Testis (tissue), 5 donors: ENCODE measurements at places on chromosomes 3 and 15. TPM values are rescaled to one million over a fixed set of nuclear protein-coding genes. Genes with fewer than 3 reads are reported as not detected.

DNA sequence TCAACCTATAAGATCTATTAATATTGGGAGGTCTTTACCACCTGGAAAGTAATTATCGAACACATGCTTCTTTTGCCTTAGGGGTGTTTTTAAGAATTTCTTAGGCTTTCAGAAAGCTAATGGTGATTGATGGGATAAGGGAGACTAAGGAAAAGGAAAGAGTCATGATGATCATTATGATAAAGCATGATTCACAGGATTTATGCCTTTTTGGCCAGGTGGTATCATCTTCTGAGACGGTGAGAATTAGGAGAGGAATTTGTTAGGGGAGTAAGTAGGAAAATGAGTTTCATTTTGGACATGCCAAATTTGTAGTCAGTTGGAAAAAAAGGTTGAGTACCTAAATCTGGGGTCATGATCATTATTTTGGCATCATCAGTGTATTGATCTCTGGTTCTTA, 8.9 kb downstream of the ARMC8 start:
- no peak overlapping the region for H3K4me3 ChIP-seq
- H3K4me1 ChIP-seq: no peaks in the 10 kb centered on the region
- no peaks in the 10 kb centered on the region for H3K27me3 ChIP-seq
- DNase-seq: no peak
- H3K36me3 ChIP-seq: no peaks in the 10 kb centered on the region

The PATL2 gene
- total RNA-seq: 0.87 TPM

DNA sequence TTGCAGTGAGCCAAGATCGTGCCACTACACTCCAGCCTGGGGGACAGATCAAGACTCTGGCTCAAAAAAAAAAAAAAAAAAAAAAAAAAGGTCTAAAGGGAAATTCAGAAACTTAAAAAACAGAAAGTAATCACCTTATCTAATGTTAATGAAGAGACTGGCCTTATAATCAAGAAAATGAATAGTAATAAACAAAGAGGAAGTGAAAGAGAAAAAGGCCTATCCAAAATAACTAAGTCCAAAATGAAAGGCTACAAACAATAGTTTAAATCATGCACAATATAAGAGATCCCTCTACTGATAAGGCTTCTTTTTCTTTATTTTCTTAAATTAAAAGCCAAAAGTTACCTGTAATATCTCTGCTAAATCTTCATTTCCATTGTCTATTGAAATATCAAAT, 37.1 kb upstream of the HDC start:
- H3K27me3 ChIP-seq: no peaks in the 10 kb centered on the region
- H3K4me1 ChIP-seq: no peaks in the 10 kb centered on the region
- no peak for DNase-seq
- no peak overlapping the region for H3K4me3 ChIP-seq
- no peak overlapping the region for H3K27ac ChIP-seq
- no peaks in the 10 kb centered on the region for H3K36me3 ChIP-seq

- H3K4me1 ChIP-seq: peaks cover 5% of the 10 kb centered on the region
- no peak overlapping the region for H3K4me3 ChIP-seq
- no peak for DNase-seq
These were observed 279.7 kb downstream of the LPP start for GRCh38 chr3:188433521-188434150.

DNA sequence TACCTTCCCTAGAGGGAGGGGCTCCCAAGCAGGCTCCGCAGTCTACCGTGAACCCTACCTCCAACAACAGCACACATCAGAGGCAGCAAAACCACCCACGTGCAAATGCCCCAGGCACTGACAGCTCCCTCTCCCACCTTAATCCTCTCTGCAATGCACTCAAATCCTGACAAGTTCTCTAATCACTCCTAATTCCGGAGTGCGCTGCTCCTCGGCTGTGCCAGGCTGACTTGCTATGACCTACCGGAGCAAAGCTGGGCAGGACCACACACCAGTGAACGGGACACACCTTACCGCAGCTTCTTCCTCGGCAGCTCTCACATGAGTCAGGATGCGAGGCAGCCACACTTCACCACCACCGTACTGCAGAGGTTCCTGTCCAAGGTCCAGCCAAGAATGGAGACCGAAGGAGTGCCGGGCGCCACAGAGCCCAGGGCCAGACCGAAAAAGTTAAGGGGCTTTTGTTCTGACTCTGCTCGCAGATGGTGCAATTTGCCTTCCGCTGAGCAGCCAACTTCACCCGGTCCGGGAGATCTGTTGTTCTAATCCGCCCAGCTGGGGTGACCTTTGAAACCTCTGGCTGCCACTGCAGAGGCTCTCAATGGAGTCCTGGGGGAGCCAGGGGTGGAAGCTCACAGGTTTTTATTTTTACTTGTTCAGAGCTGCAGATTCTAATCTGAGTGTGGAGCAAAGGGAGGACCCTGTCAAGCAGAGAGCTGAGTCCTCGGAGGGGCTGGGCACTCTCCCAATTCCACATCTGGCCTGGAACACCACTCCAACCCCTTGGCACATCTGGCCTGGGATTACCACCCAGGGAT, 84.4 kb downstream of the MYLK start:
- H3K27ac ChIP-seq: no peak overlapping the region
- no peak for DNase-seq
- peaks cover 4% of the 10 kb centered on the region for H3K4me1 ChIP-seq
- H3K27me3 ChIP-seq: no peaks in the 10 kb centered on the region
- H3K4me3 ChIP-seq: no peak overlapping the region

The CCDC51 gene
- total RNA-seq: 11.7 TPM

DNA sequence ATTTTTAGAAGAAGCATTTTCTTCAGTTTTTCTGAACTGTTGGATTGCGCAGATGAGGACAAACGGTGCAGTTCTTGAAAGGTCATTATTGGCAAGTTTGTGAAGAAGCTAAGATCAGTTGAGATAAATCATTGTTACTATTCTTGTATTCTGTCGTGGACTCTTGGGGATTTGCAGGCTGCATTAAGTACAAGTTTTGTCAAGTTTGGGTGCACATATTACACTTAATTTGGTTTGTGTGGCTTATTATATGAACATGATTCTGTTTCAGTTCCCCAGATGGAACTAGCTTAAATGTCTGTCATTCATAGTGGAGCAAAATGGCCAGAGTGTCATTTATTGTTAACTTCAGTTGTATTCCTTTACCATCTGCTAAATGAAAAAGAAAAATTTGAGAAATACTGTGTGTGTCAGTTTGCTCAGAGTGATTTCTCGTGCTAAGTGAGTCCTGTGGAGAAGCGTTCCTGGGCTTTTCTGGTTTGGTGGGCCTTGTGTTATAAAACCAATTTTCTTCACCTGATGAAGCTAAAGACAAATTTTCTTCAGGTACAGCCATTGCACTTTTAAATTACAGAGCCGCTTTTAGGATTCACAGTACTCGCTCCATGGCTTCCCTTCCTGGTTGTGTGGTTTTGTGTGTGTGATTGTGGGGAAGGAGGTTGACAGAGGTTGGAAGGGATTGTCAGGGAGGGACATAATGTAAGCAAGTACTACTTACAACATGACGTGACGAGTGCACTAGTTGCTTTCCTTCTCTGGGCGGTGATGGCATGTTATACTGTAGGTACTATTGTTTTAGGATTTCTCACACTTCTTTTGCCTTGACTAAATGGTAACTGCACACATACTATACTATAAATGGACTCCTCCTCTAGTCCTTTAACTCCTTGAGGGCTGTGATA, 1.7 kb downstream of the AKAP13 start:
- no peaks in the 10 kb centered on the region for H3K27me3 ChIP-seq
- H3K27ac ChIP-seq: no peak overlapping the region
- peak overlapping the region; percentile 94 for H3K4me3 ChIP-seq
